ENCODE measurements at places on chromosomes 2 and 18.

DNA sequence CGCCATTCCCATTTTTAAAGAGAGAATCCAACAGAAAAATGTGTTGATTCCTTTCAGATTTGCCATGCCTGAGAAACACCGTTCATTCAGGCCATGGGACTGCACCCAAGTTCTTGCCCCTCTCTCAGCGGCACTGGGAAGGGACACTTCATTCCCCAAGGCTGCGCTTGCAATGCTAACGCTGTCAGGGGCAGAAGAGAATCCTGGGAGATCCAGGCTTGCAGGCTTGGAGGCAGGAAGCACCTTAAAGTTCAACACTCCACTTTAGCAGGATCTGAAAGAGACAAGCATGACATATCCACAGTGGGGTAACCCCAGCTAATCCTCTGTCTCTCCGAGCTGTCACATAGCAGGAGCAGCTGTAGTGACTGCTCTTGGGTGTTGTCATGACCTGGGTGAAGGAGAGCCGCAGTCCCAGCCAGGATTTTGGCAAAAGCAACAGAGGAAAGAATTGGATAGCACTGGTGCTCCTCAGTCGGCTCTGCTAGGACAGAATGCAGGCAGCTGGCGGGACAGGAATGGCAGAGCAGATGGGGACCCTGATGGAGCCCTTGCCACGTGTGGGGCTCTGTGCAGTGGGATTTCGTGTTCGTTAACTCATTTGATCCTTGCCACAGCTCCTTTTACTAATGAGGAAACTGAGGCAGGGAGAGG lies 22.0 kb upstream of the ODC1 start:
- no peak for DNase-seq

GRCh38 chr18:31143025-31143424 lies 19.6 kb downstream of the DSC1 start:
- DNase-seq = no peak

DNA sequence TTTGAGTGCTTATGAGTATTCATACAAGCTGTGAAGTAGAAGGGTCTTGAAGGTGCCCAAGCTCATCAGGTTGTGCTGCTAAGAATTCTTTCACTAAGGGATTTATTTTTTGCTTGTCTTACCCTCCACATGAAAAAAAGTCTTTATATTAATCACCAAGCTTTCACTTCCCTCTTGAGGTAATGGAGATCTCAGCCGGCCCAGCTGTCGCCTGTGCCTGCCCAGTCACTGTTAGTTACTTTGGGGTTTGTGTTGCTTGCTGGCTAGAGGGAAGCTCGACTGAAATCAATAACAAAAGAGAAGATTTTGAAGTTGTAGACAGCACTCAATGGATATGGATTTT lies 21.9 kb downstream of the MC2R start:
- DNase-seq = no peak

DNA sequence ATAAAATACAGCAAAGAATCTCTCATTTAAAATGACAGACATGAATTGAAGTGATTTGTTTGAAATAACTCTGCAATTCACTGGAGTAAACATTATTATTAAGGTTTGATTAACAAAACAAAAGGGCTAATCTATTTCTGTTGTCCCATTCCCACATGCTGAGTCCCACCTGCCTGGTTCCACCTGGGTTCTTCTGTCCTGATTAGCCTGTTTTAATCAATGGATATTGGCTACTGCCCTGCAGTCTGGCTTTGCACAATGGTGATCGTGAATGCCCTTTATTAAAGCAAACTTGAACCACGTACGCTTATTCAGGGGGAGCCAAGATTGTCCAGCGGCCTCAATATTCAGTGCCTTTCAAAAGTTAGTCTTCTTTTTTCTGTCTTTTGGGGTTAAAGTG lies 72.8 kb upstream of the CDH19 start:
- DNase-seq = no peak

- DNase-seq = no peak
These were observed 1.3 kb downstream of the RTP5 start for GRCh38 chr2:241870611-241871537.

DNA sequence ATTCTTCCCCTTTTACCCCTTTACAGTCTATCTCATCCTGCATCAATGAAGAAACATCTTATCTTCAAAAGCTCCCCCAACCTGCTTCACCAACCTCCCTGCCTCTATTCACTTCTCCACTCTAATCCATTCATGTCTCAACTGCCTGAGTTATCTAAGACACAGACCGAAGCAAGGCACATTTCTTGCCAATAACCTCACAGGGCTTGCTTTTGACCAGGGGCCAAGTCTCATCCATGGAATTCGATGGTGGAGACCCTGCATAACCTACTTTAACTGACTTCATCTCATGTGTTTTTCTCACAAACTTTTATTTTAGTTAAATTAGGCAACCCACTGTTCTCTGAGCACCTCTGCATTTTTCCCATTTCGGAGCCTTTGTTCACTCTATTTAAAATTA lies 69.7 kb downstream of the MYCN start:
- DNase-seq = no peak

DNA sequence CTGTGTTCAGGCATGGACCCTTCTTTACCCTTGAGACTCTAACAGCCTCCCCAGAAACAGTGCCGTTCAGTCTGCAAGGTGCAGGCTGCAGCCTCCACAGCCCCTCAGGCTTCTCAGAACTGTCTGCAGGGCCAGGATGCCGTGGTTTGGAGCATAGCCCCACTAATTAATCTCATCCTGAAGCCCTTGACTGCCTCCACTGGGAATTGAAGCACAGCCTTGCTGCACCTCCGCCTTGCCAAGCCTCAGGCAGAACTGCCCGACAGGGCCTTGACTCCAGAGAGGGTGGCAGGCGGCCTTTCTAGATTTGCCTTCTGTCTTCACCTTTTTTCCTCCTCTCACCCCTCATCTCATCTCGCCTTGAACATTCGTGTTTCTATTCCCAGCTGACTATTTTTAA lies 119.8 kb downstream of the NRP2 start:
- DNase-seq = no peak

DNA sequence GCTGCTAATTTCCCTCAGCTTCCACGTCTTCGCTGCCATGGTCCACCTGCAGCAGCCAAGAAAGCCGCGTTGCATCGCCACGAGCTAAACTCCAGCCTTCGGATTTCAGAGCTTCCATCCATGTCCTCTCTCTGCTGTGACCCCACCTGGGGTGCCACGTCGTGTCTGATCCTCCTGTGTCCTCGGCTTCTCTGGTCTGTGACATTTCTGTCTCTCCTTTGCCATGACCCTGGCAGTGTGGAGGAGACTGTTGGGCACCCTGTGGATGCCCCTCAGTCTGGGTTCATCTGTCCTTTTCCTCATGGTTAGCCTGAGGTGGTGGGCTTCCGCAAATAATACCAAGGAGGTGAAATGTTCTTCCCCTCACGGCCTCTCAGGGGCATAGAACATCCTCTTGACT lies 106.8 kb downstream of the RTP5 start:
- no peak for DNase-seq

DNA sequence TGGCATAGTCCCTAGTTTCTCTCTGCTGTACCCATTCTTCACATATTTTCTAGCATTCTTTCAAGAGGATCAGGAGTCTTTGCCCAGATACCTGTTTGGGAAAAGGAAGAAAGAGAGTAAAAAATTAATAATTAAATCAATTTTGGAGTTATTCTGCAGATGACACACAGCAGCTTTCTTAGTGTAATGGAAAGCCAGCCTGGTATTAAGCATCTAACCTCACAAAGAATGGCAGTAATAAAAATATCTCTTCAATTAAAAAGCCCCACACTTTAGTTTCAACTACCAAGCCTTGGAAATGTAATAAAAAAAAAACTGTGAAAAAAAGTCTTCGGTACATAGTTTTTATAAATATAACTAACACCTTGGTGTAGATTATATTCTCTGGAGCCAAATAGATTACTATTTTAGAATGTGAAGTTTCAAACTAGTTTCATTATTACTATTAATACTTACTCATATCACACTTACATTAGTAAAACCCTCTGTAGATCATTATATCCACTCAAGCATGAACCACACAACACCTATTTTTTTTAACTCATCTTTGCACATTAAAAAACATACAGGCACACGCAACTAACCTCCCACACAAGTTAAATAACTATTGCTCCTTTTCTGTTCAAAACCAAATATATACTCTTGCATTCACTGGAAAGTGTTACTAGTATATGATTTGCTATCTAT lies 90.9 kb downstream of the GPD2 start:
- DNase-seq = no peak

GRCh38 chr2:98247383-98247782 lies 98.9 kb upstream of the CNGA3 start:
- DNase-seq = no peak
